Brain pericyte (primary cell): ENCODE measurements at places on chromosomes 5 and 9.

GRCh38 chr5:65535529-65535987, 27.4 kb downstream of the CENPK start:
- no peak for DNase-seq

DNA sequence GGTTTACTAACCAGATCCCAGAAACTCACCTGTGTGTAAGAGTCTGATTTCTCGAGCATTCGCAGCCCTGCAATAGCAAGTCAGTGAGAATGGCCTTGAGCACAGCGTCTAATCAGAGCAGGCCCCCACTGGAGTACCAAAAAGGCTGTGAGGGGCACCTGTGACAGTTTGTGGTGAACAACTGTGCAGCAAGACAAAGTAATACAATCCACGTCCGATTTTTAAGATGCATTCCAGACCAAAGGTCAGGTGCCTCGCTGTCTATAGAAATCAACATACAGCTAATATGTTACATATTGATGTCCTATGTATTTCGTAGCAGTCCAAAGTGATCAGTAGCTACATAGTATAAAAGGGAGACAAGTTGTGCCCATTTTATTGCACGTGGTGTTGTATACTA, 55.7 kb upstream of the BOD1 start:
- no peak for DNase-seq

DNA sequence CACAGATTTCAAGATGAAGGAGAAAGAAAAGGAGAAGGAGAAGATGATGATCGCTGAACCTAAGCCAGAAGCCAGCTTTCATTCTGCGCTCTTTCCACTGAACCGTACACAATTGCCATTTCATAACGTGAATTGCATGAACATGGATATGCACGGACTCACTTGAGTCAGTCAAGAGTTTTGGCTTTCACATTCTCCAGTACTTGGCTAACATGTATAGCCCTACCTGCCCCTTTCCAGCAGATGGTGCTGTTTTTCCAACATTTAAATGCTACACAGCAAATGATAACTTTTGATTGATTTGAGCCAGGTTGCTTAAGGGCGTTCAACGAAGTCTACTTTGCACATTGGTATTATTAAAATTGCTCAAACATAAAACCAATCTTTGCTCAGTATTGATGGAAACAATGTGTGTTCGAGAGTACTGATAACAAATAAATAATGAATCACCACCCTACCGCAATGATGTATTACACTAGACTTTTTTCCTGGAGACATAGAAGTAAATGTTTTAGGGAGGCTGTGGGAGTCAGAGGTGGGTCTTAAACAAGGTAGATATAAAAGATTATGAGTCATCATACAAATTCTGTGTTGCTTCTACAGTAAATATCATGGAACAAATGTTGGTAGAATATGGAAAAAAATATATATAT, 196.4 kb downstream of the TRPM3 start:
- DNase-seq = peak; percentile 39

- no peak for DNase-seq
These were observed 95.8 kb upstream of the LMX1B start for GRCh38 chr9:126517833-126518356.

- no peak for DNase-seq
These were observed 115.6 kb upstream of the ALDH1B1 start for GRCh38 chr9:38276771-38277439.
